Activated T-cell treated with anti-CD3 and anti-CD28 coated beads for 48 hours (primary cell): ENCODE measurements at places on chromosomes 7 and 10.

DNA sequence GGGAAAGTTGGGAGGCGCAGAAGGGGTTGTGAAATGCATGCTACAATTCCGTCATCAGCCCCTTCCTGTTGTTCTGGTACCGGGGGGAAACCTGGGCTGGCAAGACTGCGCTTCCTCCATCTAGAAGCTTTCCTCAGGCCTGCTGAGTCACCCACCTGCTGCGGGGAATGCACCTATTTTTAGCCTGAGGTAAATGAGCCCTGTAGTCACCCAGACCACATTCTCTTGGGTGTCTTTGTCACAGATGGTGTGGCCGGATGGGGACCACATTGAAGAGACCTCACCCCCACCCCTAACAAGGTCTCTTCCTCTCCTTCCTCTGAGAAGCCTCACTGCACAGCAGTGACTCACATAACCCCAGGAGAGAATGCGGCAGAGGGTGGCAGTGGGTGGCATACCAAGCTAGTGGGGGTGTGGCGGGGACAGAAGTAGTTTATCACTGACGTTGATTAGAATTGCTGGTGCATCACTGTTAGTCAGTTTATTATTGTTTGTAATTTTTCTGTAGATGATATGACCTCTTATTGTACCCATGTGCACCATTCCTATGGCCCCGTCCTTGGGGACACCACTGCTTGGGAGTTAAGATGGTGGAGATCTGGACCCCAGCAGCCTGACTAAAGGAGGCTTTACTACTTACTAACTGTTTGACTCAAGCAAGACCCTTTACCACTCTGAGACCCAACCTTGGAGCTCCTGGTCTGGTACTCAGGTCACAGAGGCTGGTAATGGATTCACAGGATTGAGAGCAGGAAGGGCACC, 83.0 kb upstream of the DUSP5 start:
- peak; percentile 81 for DNase-seq

- DNase-seq: no peak
Measured at GRCh38 chr10:77907900-77908717, 18.4 kb downstream of the DLG5 start.

DNA sequence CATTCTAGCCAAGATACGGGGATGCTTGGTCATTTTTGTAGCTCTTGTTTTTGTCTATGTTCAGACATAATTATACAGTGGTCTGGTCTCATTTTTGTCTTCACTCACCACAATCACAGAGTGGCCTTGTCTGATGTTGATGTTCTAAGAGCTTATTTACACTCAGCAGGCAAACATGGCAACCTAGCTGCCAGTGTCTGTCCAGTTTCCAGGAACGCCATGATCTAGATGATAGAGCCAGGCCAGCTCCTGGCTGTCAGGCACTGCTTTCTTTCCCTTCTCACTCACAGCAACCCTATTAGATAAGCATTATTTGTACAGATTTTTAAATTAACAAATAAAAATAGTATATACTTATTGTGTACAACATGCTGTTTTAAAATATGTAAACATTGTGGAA, 98.6 kb upstream of the PHF14 start:
- DNase-seq: no peak

GRCh38 chr10:129096065-129096984, 370.7 kb upstream of the MGMT start:
- no peak for DNase-seq

GRCh38 chr10:12735843-12736462, 265.6 kb downstream of the CCDC3 start:
- DNase-seq: no peak

- no peak for DNase-seq
Measured at GRCh38 chr7:25652366-25652765, 424.1 kb upstream of the NPVF start.

DNA sequence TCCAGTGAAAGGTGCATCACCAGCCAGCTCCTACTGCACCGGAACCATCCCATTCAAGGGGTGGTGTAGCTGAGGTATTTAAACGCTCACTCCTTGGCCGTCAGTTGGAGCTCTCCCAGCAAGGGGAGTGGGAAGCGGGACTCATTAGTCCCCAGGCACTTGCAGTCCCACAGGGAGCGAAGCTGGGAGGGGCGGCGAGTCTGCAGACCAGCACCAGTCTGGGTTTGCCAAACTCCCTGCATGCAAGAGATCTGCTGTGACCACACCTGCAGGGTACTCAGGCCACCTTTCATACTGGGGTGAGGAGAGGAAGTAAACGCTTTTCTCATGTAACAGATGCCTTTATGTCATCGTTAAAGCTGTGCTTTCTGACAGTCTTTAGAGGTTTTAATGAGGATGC, 187.9 kb downstream of the PTPRN2 start:
- no peak for DNase-seq

DNA sequence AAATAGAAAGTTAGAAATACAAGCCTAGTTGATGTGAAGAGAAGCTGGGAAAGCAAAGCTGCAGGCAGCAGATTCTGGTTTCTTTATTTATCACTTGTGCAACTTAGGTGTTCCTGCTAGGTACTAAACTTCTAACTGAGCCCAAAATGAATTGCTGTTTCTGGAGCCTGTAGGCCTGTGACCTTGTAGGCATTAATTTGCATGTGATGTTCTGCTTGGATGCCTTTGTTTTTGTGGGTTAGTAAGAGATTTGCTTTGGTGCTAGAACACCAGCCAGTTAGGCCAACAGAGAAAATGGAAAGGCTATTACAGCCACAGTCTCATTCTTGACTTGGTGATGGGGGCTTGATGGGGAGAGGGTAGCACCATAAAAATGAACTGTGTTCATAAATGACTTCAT, 370.7 kb downstream of the PPP1R3A start:
- no peak for DNase-seq

- no peak for DNase-seq
Measured at GRCh38 chr7:111711426-111712065, 149.3 kb upstream of the IMMP2L start.

DNA sequence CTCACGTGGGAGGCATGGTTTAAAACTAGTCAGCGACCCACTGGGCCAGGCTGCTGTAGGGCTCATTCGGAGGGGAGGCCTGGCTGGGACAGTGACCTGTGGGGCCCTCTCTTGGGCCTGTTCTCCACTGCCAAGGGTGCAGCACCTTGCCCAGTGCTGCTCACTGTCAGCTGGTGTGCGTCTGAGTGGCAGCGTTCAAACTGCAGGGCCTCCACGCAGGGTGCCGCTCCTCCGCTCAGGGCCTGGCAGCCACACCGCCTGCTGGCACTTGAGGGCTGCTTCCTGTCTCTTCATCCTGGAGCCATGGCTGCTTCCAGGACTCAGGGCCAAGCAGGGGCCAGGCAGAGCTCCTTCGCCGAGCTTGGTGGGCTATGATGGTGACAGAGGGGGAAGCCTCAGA, 18.3 kb downstream of the ADAMTS14 start:
- DNase-seq: no peak

DNA sequence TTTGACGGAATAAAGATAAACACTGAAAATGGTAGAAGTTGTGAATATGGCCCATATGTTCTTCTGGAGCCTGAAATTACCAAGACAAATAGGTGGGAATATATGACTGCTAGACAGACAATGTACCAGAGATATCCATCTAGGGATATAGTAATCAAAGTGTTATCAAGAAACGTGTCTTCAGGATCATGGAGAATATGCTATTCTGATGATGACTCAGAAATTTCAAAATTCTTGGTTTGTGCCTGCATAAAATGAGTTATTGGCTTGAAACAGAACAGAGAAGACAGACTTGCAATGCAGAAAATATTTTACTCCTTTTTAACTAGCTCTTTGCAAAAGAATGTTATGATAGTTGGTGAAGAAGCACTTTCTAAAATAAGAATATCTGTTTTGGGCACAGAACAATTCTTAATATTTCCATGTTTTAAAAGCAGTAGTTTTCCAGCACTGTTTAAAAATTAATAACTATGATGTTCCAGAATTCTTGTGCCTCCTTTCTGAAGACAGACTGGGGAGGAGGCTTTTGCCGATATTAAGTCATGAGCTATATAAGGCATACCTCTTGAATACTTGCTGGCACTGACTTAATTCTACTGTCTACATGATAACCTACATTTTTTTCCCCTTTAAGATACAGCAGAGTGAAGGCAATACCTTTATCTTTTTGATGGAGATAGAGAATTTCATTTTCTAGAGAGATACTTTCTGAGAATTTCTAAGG, 34.4 kb upstream of the CABCOCO1 start:
- no peak for DNase-seq

GRCh38 chr10:71912431-71912830, 51.8 kb upstream of the CHST3 start:
- DNase-seq: no peak

GRCh38 chr10:129968853-129969183, 4.7 kb upstream of the EBF3 start:
- DNase-seq: peak; percentile 62

DNA sequence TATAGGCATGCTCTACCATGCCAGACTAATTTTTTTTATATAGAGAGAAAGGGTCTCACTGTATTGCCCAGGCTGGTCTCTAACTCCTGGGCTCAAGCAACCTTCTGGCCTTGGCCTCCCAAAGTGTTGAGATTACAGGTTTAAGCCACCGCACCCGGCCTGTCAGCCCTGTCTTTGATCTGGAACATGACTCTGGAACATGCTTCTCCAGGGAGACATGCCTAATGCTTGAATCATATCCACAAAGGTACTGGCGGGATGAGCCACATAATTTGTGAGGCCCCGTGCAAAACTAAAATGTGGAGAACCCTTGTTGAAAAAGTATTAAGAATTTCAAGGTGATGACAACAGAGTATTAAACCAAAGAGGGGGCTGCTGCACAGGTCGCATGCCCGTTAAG, 282.8 kb downstream of the ARHGAP12 start:
- no peak for DNase-seq

DNA sequence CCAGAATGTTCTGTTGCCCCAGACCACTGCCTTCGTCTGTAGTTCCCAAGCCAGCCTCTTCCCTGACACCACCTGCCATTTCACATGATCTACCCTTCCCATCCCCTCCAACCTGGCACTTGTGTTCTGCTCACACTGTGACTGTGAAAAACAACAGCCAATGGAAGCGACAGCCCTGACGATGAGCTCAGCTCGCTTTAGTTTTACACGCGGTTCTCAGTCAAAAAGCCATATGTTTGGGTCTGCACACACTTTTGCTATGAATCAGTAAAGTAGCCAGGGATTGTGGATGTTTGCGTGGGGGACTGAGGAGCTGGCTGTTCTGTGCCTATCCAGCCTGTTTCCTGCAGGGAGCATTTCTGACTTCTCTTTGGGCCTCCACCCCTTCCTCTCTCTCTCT, 282.7 kb downstream of the WDR11 start:
- DNase-seq: no peak

- peak; percentile 40 for DNase-seq
Measured at GRCh38 chr7:136114966-136115762, 138.0 kb upstream of the MTPN start.

DNA sequence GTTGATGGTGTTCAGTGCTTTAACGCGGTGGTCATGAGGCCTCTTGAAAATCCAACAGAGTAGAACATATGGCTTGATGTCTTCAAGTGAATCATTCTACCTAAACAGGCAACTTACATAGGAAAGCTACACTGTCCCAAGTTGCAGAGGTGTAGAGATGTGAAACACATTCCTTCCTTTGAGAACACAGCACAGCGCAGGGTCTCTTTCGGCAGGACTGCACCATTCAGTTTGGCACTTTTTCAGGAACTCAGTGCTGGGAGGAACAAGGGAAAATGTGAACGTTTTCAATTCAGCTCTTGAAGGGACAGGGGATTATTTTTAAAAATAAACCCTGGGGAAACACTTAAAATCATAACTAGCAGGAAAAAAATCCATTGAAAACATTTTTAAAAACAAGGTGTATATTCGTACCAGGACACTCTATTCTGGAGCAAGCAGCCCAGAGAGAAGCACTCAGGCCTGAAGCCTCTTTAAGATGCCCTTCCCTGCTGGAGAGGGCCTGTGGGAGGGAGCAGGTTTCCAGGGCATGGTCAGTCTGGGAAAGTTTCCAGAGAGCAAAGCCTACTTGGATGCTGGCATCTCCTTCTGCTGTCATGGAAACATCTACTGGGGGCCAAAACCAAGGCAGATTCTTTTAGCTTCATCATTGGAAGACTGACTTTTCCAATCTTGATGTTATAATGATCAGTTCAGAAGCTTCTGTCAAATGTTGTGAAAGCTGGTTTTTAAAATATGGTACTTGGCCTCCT, 60.4 kb upstream of the NPVF start:
- DNase-seq: no peak

DNA sequence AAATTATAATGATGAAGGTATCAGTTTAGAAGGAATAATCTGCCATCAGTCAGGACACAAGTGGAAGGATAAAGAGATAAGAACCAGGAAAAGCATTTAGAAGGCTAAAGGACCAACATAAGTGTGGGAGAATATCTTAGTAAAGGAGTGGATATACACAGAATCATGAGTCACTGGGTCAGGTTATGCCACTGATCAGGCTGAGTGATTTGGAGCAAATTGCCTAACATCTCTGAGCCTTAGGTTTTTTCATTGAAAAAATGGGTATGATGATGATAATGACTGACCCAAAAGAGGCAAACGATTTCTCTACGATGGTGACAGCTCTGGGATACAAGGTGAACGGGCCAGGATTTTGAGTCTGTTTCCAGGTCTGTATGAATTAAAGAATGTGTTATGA, 2.8 kb upstream of the CUL1 start:
- DNase-seq: no peak

- DNase-seq: no peak
Measured at GRCh38 chr10:132899054-132899750, 43.2 kb downstream of the CFAP46 start.

DNA sequence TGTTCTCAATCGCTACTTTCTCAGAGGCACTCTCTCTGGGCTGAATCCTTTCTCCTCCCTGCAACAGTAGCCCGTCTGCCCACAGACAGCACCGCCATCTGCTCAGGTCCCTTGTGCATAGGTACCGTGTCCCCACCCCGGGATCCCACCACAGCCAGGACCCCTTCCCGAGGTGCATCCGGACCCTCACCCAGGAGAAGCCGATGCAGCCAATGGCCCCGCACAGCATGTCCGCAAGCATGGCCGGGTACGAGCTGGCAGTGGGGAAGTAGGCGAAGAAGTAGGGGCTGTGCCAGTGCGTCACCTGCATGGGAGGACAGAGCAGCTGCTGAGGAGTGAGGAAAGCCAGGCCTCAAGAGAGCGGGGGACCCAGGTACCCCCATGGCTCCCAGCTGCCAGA, 25.5 kb downstream of the DDC start:
- DNase-seq: no peak

DNA sequence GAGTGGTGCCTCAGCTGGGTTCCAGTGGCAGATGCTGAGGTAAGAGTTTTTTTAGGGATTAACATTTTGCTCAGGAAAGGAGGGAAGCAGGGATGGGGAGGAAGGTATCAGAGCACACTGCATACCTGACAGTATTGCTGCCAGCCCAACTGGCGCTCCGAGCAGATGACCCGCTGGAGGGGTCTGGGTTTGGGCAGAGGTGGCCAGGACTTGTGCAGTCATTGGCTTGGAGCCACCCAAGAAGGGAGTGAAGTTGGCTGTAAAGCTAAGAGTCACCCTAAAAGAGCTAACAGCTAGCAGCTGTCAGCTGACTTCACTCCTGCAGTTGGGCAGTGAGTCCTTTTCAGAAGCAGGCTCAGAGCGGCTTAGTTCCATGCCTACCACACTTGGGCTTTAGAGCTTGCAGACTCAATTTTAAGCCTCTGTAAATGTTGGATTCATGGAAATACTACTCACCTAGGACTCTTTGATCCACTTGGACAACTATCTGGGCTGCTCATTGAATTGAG, 5.8 kb upstream of the ARHGAP22 start:
- DNase-seq: no peak

- no peak for DNase-seq
Measured at GRCh38 chr10:21260506-21261149, 264.9 kb downstream of the SKIDA1 start.

- no peak for DNase-seq
Measured at GRCh38 chr7:154996756-154997155, 6.2 kb downstream of the PAXIP1 start.

- DNase-seq: no peak
Measured at GRCh38 chr7:25583621-25584020, 355.3 kb upstream of the NPVF start.
